ENCODE measurements at places on chromosomes 16 and 17.

DNA sequence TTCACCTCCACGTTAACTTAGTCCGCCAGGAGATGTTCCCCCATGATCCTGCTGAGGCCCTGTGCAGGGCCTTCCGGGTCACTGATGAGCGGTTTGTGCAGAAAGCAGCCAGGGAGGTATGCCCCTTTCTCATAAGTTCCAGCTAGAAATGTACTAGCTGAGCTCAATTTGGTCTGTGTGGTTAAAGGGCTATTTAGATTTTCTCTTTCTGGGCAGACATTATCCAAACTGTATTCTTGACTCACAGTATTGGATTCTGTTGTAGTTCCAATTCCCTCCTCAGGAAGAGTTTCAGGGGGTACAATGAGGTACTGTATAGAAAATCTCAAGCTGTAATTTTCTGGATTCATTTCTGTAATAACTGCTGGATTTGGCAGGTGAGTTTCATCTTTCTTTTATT, 137.1 kb downstream of the TRIM37 start:
- no peak for DNase-seq

GRCh38 chr16:89015271-89015859, 38.4 kb upstream of the CBFA2T3 start:
- no peak for DNase-seq

- no peak for DNase-seq
Observed at GRCh38 chr16:19450186-19450585, 32.5 kb downstream of the TMC5 start.

DNA sequence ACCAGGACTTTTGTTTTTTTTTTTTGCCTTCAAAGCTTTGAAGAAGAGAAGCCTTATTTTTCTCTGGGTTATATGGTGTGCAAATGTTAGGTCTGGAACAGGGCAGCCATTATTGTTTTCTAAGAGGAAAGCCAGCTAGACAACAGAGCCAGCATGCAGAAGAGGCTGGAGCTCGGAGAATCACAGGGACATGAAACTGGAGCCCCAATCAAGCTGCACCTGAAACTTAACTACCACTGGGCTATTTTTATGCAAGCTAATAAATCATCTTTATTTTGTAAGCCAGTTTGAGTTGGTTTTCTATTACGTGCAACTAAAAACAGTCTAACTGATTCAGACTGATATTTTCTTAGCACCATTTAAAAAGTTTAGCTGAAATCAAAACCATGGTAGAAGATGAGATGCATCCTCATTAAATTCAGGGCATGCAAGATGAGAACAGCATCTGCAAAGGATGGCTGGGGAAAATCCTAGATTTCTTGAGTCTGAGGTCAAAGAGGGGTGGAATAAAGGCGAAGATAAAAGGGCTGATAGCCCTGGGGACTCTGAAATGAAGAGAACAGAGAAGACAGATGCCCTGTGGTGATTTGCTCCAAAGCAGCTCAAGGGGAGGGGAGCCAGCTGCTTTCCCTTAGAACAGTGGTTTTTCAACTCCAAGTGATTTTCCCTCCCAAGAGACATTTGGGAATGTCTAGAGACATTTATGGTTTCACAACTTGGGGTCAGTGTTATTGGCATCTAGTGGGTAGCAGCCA, 177.1 kb upstream of the WSCD1 start:
- no peak for DNase-seq

- DNase-seq, result no peak
Observed at GRCh38 chr17:33142705-33143299, 150.3 kb downstream of the ASIC2 start.

DNA sequence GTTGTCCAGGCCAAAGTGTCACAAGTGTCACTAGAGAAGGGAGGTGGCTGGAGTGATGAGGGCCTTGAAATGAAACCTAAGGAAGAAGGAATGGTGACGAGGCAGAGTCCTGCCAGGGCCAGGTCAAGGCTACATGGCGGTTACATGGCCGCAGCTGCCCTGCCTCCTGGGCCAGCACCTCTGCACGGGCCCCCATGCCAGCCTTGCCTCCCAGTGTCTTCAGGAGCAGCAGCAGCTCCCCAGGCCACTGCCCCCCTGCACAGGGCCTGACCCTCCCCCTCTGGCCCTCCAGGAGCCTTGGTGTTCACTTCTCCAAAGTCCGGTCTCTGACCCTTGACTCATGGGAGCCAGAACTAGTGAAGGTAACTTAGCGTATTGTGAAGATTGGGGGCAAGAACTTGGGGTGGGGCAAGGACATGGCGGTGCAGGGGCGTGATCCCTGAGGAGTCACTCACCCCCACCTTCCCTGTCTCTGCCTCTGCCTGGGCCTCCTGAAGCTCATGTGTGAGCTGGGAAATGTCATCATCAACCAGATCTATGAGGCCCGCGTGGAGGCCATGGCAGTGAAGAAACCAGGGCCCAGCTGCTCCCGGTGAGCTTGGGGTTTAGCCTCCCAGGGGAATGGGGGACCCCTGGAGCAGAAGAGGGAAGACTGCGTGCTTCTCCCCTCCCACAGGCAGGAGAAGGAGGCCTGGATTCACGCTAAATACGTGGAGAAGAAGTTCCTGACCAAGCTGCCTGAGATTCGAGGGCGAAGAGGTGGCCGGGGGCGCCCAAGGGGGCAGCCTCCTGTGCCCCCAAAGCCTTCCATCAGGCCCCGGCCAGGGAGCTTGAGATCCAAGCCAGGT, 4.1 kb upstream of the KCTD11 start:
- DNase-seq, result no peak

GRCh38 chr16:56204816-56205215, 13.5 kb downstream of the GNAO1 start:
- no peak for DNase-seq

GRCh38 chr17:78824240-78824639, 16.4 kb downstream of the USP36 start:
- no peak for DNase-seq

DNA sequence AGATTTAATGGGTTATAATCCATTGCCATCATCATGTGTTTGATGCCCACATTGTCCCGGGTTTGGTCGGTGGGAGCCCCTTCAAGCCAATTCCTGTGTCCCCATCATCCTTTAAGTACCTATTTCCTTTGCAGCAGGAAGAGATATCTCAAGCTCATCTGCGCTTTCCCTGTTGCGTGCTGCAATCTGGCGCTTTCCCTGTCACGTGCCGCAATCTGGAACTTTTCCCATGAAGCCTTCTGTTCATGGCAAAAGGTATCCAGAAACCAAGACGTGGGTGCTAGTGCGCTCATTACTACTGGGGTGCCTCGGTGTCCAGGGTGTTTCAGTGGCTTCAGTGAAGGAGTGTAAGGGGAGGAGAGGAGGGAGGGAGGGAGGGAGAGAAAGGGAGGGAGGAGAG, 174.6 kb upstream of the ZNF469 start:
- no peak for DNase-seq

DNA sequence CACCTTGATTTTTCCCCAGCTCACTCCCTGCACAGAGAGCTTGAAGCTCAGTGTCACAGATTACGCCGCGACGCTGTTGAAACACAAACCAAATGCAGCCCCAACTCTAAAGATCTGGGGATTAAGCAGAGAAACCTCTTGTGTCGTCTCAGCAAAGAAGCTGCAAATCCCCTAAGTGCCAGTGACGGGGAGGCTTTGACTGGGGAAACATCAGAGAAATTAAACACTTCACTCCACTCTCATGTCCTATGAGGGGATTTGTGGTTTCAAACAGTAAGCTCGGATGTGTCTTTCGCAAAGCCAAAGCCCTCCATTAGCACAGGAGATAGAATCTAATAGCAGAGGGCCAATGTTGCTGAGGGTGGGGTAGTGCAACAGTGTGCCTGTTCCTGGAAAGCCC, 233.7 kb downstream of the HS3ST4 start:
- DNase-seq, result no peak

- DNase-seq, result no peak
Observed at GRCh38 chr17:65670667-65671371, 109.4 kb upstream of the AXIN2 start.

GRCh38 chr16:72092832-72093447, 480 bp downstream of the TXNL4B start:
- DNase-seq, result no peak

DNA sequence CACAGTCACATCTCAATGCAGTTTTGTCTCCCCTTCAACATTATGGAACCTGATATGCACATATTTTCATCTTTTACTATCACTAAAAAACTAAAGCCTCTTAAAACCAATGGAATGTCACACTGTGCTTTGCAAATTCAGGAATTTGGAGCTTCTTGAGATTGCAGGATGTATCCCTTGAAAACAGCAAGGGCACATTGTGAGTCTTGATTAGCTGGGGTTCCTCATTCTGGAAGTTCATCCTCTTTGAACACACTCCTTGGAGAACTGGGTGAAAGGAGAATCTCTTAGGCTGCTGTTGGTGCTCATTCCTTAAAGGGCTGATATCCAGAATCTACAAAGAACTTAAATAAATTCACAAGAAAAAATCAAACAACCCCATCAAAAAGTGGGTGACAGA, 21.1 kb upstream of the MYOCD start:
- no peak for DNase-seq

DNA sequence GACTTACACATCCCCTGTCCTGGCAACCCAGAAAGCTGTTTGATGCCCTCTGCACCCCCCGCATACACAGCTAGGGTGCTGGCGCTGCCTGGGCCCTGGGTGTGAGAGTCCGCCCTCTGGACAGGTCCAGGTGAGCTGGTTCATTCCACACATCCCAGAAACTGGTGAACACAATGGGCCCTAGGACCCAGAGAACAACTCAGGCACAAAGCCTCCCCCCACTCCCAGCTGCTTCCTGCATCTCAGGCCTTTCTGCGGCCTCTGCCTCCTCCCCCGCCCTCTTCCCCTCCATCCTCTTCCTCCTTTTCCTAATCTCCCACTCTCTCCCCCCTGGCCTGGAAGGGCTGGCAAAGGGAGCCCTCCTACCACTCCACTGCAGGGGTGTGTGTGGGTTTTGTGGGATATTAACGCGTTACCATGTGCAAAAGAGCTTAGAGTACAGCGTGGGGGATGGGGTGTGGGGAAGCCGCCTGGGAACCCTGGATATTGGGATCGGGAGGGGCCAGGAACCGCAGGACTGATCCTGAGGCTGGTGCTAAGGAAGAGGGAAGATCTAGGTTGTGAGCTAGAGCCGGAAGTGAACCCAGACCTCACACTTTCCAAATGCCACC, 1.6 kb upstream of the PPP1R9B start:
- DNase-seq, result peak; percentile 81

DNA sequence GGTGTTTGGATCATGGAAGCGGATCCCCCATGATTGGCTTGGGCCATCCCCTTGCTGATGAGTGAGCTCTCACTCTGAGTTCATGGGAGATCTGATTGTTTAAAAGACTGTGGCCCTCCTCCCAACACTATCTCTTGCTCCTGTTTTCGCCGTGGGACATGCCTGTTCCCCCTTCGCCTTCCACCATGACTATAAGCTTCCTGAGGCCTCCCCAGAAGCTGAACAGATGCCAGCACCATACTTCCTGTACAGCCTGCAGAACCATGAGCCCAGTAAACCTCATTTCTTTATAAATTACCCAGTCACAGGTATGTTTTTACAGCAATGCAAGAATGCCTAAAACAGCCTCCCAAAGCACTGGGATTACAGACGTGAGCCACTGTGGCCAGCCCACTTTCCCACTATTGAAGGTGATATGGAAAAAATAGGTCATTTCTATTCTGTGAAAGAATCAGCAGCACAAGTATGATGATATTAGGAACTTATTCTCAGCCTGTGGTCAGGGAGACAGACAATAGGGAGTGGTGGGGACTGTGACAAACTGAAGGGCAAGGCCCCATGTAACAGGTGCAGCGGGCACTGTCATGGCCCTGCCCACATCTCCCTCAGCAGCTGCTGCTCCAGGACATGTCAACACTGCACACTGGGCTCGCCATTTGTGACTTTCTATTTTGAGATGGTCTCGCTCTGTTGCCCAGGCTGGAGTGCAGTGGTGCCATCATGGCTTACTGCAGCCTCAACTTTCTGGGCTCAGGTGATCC, 33.7 kb upstream of the LITAF start:
- no peak for DNase-seq

- DNase-seq, result no peak
Observed at GRCh38 chr17:77628035-77628434, 330.5 kb upstream of the TNRC6C start.

DNA sequence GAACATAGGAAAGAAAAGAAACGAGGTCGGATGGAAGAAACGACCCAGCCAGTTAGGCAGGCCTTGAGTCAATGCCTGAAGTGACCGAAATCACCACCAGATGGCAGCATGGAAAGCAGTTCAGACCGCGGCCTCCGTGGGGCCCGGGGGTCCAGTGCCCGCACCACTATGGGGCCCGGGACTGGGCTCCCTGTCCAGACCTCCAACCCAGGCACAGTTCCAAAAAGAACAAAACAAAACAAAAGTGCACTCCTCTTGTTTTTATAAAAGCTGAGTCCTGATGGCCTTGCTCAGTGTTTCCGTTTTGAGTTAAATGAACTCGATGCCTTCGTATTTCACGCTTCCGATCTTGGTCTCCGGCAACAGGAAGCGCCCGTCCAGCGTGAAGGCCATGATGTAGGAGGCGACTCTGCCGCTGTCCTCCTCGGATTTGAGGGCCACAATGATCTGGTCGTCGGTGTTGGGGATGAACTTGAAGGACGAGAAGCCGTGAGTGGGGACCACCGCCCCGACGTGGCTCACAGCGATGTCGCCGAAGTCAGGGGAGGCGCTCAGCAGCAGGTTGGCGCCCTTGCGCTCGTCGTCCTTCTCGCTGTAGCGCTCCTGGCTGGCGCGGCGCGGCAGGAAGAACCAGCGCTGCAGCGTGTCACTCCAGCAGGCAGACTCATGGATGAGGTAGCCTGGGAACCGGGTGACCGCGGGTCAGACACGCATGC, 13.7 kb upstream of the LGALS3BP start:
- no peak for DNase-seq

GRCh38 chr17:67481808-67482207, 104.7 kb downstream of the PITPNC1 start:
- DNase-seq, result no peak

- no peak for DNase-seq
Observed at GRCh38 chr16:578870-579405, 9.2 kb downstream of the PIGQ start.

GRCh38 chr16:81798311-81799137, 19.4 kb downstream of the PLCG2 start:
- no peak for DNase-seq

DNA sequence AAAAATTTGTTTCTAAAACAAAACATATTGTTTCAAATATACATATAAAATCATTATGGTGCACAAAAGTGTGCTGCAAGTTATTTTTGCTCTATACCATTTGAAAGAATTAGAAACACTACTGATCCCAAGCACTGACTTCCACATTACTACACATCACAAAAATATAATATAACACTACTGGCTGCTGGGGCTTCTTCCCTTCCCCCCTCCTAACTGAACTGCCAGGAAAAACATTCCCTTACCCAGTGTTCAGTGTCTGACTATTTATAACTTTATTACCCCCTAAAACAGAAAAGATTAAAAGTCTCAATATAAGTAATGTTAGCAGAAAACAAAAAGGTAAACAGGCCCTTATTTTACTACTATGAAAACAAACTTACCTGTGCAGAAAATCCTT, 36.9 kb downstream of the GPATCH8 start:
- DNase-seq, result no peak

DNA sequence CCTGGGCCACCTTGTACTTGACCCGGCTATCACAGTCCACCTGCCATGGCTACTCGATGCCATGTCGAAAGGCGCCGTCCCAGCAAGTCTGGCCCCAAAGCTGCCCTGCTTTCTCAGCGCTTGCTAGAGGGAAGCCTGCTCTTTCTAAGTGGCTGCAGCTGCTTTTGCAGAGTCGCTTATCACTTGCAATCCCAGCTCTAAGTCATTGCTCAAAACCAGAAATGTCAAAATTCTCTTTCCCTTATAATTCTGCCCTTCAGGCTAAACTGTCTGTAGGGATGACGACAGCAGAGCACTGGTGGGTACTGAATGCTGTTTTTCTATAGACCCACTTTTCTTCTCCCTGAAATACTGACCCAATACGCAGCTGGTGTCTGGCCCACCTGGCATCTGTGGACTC, 184.2 kb downstream of the ENGASE start:
- DNase-seq, result no peak
